A549 treated with ZK216348 at 1 μM for 4 hours (cell line): ENCODE measurements at places on chromosomes 3 and 15. TPM values are rescaled to one million over a fixed set of nuclear protein-coding genes. Genes with fewer than 3 reads are reported as not detected.

Gene TRIM42
- not detected in 5 replicates for total RNA-seq

Gene FRMD4B
- 0.56 to 1.3 TPM (median 0.78 TPM) in 5 replicates for total RNA-seq

Gene CD200R1
- total RNA-seq = 0.06 to 0.07 TPM in 2 of 5 replicates, not detected in the others

Gene PLSCR4
- 4.3 to 9.1 TPM (median 6.7 TPM) in 5 replicates for total RNA-seq

Gene ERICH6
- not detected in 5 replicates for total RNA-seq

Gene PRTG
- total RNA-seq = 7.3 to 10.5 TPM (median 9.9 TPM) in 5 replicates

Gene GOLGA8G
- not detected in 5 replicates for total RNA-seq

Gene TMEM202
- total RNA-seq = not detected in 5 replicates

Gene MEGF11
- 0.18 to 0.86 TPM (median 0.44 TPM) in 5 replicates for total RNA-seq

Gene CCR4
- 0.07 to 0.22 TPM in 2 of 5 replicates, not detected in the others for total RNA-seq

Gene CISH
- total RNA-seq = 0.42 to 0.65 TPM (median 0.52 TPM) in 5 replicates

Gene SEMA4B
- 65.5 to 114 TPM (median 101 TPM) in 5 replicates for total RNA-seq

Gene MEX3B
- 2.8 to 5.9 TPM (median 5.2 TPM) in 5 replicates for total RNA-seq

Gene MYZAP
- 0.66 to 0.98 TPM (median 0.87 TPM) in 5 replicates for total RNA-seq

Gene UBXN7
- 6.7 to 11.3 TPM (median 7.8 TPM) in 5 replicates for total RNA-seq

Gene CCNDBP1
- 23.4 to 31.0 TPM (median 25.4 TPM) in 5 replicates for total RNA-seq

Gene ARL14
- 0.42 to 0.93 TPM (median 0.58 TPM) in 5 replicates for total RNA-seq

Gene LRRIQ4
- not detected in 5 replicates for total RNA-seq

Gene GPR15
- total RNA-seq = not detected in 5 replicates

Gene CCDC39
- not detected in 5 replicates for total RNA-seq

Gene ZNF619
- 1.6 to 2.8 TPM (median 1.8 TPM) in 5 replicates for total RNA-seq

Gene CFAP92
- 0.11 TPM in 1 of 5 replicates, not detected in the others for total RNA-seq

Gene NRROS
- total RNA-seq = not detected in 5 replicates

Gene RBP2
- total RNA-seq = not detected in 5 replicates

Gene DLL4
- 0.84 to 1.2 TPM (median 1.1 TPM) in 5 replicates for total RNA-seq

Gene RGMA
- total RNA-seq = 0.21 to 0.42 TPM (median 0.26 TPM) in 5 replicates

Gene ROPN1
- not detected in 5 replicates for total RNA-seq
